Activated naive CD8-positive, alpha-beta T cell treated with anti-CD3 and anti-CD28 coated beads, Interleukin-2, amount 10 ng/mL, durations not matched to agents 7 days and 5 days (primary cell): ENCODE measurements at places on chromosomes 4 and X. TPM values are rescaled to one million over a fixed set of nuclear protein-coding genes. Genes with fewer than 3 reads are reported as not detected.

UGT2B11 gene
- not detected for total RNA-seq

RPS6KA6 gene
- not detected for total RNA-seq

RASL11B gene
- 0.17 TPM for total RNA-seq

SYP gene
- 3.6 TPM for total RNA-seq

NAP1L2 gene
- 6.9 TPM for total RNA-seq

F9 gene
- total RNA-seq: not detected

- H3K36me3 ChIP-seq: no peaks in the 10 kb centered on the region
- no peaks in the 10 kb centered on the region for H3K27me3 ChIP-seq
- DNase-seq: no peak
- no peak overlapping the region for H3K27ac ChIP-seq
- H3K4me1 ChIP-seq: no peaks in the 10 kb centered on the region
Measured at GRCh38 chr4:94307231-94307871, 35.3 kb downstream of the HPGDS start.

DNA sequence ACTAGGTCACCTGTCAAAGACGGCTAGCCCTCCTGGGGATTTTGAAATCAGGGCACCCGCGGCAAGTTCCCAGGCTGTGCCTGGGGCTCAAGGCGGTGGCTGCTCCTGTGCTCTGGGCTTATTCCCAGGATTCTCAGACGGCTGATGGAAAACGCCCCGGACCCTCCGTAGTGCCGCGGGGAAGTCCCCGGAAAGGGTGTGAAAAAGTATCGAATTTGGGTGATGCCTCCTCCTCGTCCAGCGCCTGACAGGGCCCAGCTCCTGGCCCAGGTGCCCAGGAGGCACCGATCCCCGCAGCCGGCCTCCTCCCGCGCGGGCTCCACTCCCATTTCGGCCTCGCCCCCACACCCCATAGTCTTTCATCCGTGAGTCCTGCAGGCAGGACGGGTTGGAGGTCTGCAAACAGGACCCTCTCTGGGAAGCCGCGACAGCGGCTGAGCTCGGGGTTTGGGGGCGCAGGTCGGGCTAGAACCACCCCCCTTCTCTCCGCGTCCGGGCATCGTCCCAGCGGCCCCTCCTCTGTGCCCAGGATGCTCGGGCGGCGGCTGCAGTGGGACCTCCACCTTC lies 1.1 kb upstream of the NSG1 start:
- peaks cover 5% of the 10 kb centered on the region for H3K4me1 ChIP-seq
- H3K4me3 ChIP-seq: peak overlapping the region; percentile 86
- H3K27ac ChIP-seq: no peak overlapping the region
- H3K27me3 ChIP-seq: peaks cover 28% of the 10 kb centered on the region
- H3K36me3 ChIP-seq: no peaks in the 10 kb centered on the region

DNA sequence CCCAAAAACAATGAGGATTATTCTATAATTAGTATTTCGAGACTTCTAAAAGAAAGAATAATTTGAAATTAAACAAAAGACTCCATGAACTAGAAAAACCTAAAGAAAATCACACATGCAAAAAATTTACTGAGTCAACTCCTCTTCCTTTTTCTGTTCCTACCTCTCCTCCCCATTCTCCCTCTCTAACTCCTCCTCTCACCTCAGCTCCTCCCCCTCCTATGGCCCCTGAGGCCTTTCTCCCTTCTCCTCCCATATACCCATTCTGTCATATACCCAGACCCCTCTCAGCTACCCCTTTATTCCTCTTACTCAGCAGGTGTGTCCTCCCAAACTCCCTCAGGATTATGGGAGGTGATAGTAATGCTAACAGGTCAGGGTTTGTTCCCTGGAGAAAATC lies 57.4 kb downstream of the SERTM2 start:
- H3K4me3 ChIP-seq: no peak overlapping the region
- no peak overlapping the region for H3K27ac ChIP-seq
- no peaks in the 10 kb centered on the region for H3K4me1 ChIP-seq
- no peaks in the 10 kb centered on the region for H3K36me3 ChIP-seq
- H3K27me3 ChIP-seq: no peaks in the 10 kb centered on the region
- DNase-seq: no peak

DNA sequence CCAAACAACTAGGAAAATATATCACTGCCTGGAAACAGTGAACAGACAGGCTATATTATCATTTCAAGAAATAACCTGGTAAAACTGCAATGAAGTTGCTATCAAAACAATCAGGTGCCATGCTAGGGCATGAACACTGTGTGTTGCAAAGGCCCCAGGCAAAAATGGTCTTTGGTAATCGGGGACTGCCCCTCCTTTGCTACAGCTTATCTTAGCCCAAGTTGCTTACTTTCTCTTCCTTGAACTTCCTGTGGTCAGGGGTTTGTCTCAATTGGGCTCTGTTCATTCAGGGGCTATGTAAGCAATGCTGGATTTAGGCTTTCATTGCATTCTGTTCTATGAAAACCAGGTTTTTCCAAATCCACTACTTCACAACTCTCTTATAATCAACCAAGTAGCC lies 30.4 kb downstream of the SCML1 start:
- no peaks in the 10 kb centered on the region for H3K27me3 ChIP-seq
- no peak overlapping the region for H3K4me3 ChIP-seq
- DNase-seq: no peak
- no peak overlapping the region for H3K27ac ChIP-seq
- no peaks in the 10 kb centered on the region for H3K4me1 ChIP-seq

GRCh38 chr4:54840992-54841768 lies 183.4 kb downstream of the KIT start:
- H3K27ac ChIP-seq: no peak overlapping the region
- H3K36me3 ChIP-seq: no peaks in the 10 kb centered on the region
- no peak for DNase-seq

DNA sequence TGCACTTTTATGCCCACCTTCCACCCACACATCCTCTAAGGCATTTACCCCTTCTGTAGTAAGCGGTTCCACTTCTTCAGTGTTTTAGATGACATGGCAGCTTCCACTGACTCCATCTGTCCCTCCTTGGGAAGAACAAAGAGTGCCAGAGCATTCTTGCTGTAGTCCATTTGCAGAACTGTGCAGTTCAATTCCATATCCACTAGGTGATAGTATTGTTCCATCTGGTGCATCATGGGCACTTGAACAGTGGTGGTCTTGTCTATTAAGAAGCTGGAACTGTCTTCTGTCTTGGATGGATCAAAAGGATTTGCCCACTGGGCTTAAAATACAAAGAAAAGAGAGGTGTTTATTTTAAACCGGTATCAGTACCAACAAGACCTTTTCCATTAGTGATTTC lies 3.5 kb downstream of the SERPINA7 start:
- no peaks in the 10 kb centered on the region for H3K27me3 ChIP-seq
- no peak overlapping the region for H3K4me3 ChIP-seq
- no peak for DNase-seq
- H3K36me3 ChIP-seq: no peaks in the 10 kb centered on the region
- no peak overlapping the region for H3K27ac ChIP-seq

GRCh38 chr4:139501527-139501926 lies 47.6 kb downstream of the RAB33B start:
- H3K4me3 ChIP-seq: no peak overlapping the region
- DNase-seq: no peak
- peaks cover 11% of the 10 kb centered on the region for H3K4me1 ChIP-seq
- peaks cover 9% of the 10 kb centered on the region for H3K36me3 ChIP-seq

GRCh38 chrX:68698942-68699341 lies 51.5 kb downstream of the STARD8 start:
- H3K27ac ChIP-seq: no peak overlapping the region
- no peak for DNase-seq
- no peak overlapping the region for H3K4me3 ChIP-seq
- peaks cover 10% of the 10 kb centered on the region for H3K4me1 ChIP-seq
- no peaks in the 10 kb centered on the region for H3K36me3 ChIP-seq

DNA sequence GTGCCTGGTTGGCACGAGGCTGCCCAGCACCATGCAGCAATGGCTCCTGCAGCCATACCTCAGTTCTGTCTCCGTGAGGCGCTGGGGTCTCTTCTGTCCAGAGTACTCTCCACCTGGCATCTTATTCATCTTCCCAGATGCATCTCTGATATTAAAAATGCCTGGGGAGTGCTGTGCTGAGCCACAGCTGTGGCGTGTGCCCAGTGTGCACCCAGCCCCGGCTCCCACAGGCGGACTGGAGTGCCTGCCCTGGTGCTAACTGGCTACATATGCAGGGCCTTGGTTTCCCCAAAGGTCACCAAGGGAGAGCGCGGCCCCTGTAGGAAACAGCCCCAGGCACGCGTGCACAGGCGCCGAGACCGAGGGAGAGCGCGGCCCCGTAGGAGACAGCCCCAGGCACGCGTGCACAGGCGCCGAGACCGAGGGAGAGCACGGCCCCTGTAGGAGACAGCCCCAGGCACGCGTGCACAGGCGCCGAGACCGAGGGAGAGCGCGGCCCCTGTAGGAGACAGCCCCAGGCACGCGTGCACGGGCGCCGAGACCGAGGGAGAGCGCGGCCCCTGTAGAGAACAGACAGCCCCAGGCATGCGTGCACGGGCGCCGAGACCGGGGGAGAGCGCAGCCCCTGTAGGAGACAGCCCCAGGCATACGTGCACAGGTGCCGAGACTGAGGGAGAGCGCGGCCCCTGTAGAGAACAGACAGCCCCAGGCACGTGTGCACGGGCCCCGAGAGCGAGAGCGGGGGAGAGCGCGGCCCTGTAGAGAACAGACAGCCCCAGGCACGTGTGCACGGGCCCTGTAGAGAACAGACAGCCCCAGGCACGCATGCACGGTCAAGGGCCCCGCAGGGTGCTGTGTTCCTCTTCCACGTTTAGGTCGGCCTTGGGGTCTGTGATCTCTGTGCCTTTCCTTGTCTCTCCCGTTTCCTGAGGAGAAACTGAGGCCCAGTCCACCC lies 14.5 kb downstream of the TMEM175 start:
- no peaks in the 10 kb centered on the region for H3K4me1 ChIP-seq
- H3K27ac ChIP-seq: no peak overlapping the region
- no peak for DNase-seq
- no peak overlapping the region for H3K4me3 ChIP-seq
- H3K27me3 ChIP-seq: no peaks in the 10 kb centered on the region

- H3K4me3 ChIP-seq: no peak overlapping the region
- DNase-seq: peak; percentile 27
- H3K27me3 ChIP-seq: no peaks in the 10 kb centered on the region
Measured at GRCh38 chrX:81195712-81196111, 6.0 kb downstream of the HMGN5 start.

- H3K4me1 ChIP-seq: no peaks in the 10 kb centered on the region
- DNase-seq: no peak
- no peak overlapping the region for H3K27ac ChIP-seq
- no peak overlapping the region for H3K4me3 ChIP-seq
- no peaks in the 10 kb centered on the region for H3K27me3 ChIP-seq
- H3K36me3 ChIP-seq: no peaks in the 10 kb centered on the region
Measured at GRCh38 chr4:36921476-36922216, 322.9 kb upstream of the NWD2 start.

DNA sequence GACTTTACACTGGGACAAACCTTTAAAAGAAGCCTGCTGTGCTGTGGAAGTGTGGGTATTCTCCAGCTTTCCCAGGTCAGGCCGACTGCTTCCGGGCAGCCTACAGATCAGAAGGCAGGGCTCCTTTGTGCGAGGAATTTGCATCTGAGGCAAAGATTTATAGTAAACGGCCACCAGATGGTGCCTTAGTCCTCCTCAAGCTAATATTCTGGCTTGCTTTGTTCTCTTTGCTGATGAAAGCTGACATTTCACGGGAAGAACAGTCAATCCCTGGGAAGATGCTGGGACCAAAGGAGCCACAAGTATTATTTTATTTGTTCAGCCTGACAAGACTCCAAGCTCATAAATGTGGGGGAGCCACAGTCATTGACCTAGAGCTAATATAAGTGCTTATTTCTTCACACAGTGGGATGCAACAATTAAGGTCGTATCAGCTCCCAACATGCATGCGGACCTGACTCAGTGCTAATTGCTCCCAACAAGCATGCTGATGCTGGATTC lies 120.7 kb upstream of the TRIM2 start:
- DNase-seq: peak; percentile 46
- peaks cover 55% of the 10 kb centered on the region for H3K4me1 ChIP-seq
- no peaks in the 10 kb centered on the region for H3K36me3 ChIP-seq
- H3K4me3 ChIP-seq: peak overlapping the region; percentile 66
- H3K27me3 ChIP-seq: peaks cover 17% of the 10 kb centered on the region

DNA sequence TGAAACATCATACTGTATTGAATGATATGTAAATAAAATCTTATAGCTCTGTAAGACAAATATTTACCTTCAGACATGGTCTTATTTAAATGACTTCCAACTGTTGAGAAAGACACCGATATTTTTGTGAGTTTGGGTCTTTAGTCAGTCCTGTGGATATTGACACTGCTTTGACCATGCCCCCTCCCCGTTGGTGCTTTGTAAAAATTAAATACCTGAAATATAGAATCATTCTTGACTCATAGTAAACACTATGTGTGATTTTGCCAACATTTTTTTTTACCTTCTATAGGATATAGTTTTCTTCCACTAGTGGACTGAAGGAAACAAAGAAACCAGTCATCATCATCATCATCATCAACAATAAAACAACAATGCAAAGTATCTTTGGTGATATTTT lies 114.3 kb upstream of the HS3ST1 start:
- H3K36me3 ChIP-seq: no peaks in the 10 kb centered on the region
- no peaks in the 10 kb centered on the region for H3K27me3 ChIP-seq
- no peak for DNase-seq
- H3K27ac ChIP-seq: no peak overlapping the region
- no peak overlapping the region for H3K4me3 ChIP-seq

DNA sequence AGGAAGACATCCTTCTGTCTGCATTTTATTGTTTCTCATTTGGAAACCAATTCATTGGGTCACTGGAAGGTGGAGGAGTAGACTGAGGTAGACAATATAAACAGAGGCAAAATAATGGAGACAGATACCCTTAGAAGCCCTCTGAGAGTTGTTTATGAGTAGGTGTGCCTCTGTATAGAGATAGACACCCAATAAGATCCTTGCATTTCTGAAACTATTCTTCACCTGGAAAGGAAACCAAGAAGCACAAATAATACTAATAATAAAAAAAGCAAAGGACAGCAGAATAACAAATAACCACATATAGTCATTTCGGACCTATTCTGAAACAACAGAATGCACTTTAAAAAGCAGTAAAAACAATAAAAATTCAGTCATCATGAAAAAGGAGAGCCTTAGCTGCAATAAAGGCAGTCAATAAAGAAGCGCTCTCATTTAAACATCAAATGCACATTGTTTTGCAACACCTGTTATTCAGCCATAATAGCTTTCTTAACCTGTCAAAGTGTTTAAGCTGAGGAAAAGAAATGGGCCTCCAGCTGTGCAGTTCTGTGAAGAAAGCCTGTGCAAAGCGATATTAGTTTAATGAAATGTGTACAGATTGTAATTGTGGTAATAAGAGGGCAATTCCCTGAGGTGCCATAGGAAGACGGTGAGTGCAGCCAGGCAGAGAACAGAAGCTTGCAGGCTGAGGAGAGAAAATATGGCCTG lies 904.2 kb downstream of the STPG2 start:
- no peaks in the 10 kb centered on the region for H3K36me3 ChIP-seq
- DNase-seq: no peak
- no peak overlapping the region for H3K4me3 ChIP-seq
